ENCODE measurements at places on chromosomes 11 and 22. TPM values are rescaled to one million over a fixed set of nuclear protein-coding genes. Genes with fewer than 3 reads are reported as not detected.

Gene SNX32
- total RNA-seq = 0.69 TPM

Gene NCAM1
- total RNA-seq = 0.98 TPM

Gene NXPE1
- not detected for total RNA-seq

Gene B4GAT1
- total RNA-seq = 1.3 TPM

Gene BEST1
- 0.08 TPM for total RNA-seq

Gene OR52R1
- not detected for total RNA-seq

Gene EHF
- total RNA-seq = not detected

Gene MPZL2
- 1.4 TPM for total RNA-seq

Gene APOA1
- total RNA-seq = 0.92 TPM

Gene SMIM35
- total RNA-seq = 0.11 TPM

Gene OR56A1
- not detected for total RNA-seq

Gene CASP5
- total RNA-seq = not detected

Gene MS4A3
- total RNA-seq = not detected

Data from CD8-positive, alpha-beta T cell (primary cell).